SK-N-MC (cell line): ENCODE measurements at places on chromosomes 3 and 15.

GRCh38 chr3:42800251-42800650 is 4.0 kb downstream of the HIGD1A start:
- DNase-seq: no peak

DNA sequence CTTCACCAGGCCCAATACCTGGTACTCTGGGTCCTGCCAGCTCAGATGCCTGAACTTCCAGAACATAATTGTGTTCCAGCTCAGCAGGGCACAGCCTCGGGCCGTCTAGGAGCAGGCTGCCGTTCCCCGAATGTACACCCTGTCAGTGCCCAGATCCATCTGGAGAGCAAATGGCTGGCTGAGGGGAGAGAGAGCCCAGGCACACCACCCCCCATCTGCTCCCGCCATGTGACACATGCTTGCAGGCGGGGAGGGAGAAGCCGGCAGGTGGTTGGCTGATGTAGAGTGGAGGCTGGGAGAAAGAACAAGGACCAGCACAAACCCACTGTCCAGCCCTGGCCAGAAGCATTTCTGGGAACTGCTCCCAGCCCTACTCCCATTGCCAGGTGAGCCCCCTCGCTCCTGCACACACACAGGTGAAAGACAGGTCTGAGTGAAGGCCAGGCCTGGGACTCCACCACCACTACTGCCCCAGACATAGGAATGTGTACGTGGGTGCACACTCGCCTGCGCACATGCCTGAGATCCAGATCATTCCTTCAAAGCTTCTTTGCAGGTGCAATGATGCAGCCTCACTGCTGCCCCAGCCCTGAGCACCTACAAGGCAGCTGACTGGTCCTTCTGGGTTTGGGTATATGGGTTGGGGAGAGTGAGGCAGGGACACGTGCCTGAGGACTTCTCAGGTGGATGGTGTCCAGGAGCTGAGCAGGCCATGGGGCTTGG is 53.5 kb downstream of the SEMA5B start:
- no peak for DNase-seq

DNA sequence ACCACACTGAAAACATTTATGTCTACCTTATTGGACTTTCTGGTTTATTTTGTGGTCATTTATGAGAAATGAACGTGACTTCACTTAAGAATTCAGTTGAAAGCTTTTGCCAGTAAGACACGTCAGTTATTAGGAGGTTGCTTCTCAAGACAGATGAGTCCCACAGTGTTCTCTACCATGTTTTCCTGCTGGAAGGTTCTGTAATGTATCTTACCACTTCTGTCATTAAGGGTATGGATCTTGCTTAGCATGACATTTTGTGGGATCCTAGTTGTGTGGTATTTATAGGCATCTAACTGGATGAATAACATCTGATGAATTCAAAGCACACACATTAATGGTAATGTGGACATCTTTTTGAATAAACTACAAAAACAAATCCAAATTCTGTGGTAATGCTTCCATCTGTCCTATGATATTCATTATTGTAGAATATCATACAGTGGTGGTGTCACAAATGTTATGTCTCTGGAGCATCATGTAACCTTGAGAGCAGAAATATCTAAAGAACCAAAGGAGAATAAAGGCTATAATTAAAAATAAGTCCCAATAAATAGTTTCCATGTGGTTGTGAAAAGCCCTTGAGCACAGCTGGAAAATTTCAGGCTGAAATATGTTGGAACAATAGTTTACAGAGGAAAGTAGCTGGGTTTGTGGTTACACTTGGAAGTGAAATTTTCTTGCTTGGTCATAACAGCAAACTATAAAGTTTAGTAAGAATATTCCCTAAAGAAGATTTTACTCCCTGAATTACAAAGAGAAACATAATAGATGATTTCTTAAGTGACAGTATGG is 61.5 kb downstream of the C3orf38 start:
- no peak for DNase-seq

DNA sequence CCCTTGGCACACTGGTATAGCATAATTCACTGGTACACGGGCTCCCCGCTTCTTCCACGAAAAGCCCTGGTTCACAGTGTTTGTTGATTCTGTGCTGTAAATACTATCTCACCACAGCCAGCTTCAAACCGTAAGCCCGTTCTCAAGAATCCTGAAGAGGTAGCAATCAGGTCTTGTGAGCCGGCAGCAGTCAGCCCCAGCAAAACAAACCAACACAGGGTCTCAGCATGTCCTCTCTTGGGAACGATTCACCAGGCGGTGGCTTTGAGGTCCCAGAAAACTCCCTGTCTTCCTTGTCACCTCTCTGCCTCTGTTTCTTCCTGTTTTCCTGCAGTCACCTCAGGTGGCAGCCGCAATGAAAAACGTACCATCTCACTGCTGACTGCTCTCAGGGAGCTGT is 19.1 kb upstream of the FAM3D start:
- no peak for DNase-seq

DNA sequence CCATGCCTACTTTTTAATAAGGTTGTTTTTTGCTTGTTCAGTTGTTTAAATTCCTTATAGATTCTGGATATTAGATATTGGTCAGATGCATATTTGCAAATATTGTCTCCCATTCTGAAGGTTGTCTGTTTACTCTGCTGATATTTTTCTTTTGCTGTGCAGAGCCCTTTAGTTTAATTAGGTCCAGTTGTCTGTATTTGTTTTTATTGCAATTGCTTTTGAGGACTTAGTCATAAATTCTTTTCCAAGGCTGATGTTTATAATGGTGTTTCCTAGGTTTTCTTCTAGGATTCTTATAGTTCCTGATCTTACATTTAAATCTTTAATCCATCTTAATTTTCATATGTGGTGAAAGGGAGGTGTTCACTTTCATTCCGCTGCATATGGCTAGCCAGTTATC is 77.4 kb downstream of the PTPRG start:
- DNase-seq: no peak

DNA sequence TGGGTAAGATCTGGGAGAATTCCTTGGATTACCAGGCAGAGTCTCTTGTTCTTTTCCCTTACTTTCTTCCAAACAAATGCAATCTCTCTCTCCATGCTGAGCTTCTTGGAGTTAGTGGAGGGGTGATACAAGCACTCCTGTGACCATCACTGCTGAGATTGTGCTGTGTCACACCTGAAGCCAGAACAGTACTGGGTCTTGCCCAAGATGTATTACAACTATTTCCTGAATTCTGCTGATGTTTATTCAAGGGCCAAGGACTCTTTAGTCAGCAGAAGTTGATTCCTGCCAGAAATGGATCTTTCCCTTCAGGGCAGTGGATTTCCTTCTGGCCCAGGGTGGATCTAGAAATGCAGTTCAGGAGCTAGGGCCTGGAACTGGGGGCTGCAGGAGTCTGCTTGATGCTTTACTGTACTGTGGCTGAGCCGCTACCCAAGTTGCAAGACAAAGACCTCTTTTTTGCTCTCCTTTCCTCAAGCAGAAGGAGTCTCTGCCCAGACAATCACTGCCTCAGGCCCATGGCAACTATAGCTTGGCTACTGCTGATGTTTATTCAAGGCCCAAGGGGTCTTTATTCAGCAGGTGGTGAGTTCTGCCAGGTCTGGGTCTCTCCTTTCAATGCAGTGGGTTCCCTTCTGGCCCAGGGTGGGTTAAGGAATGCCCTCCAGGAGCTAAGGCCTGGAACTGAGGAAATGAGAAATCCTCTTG is 98.8 kb downstream of the SH3GL3 start:
- DNase-seq: no peak

DNA sequence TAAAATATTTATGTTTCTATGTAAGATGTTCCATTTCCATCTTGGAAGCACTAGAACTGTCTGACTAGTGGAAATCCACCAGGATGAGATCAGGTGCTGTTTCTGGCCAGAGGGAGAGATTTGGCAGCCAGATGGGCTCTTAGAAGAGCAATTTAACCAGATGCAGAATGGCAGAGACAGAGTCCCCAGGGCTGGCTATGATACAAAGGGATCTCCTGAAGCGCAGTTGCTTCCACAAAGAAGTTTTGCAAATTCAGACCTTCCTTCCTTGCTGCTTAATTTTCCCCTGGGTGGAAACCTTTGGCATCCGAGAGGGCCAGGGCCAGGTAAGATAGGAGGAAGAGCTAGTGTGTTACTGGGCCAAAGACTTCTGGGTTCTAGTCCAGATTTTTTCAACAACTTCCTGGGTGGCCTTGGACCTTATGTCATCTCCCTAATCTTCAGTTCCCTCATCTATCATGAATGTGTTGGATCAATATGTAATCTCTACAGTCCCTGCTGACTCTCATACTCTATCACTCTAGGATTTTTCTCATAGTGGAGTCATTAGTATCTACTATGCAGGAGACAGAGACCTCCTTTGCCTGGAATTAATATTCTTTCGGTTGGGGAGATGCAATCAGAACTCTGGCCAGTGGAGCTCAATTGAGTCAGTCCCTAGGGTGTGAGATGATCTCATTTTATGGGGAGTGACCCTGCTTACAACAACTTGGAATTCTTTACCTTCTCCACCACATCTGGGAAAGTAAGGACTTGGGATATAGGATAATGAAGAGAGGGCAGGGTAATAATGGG is 41.1 kb upstream of the NDUFB4 start:
- DNase-seq: no peak

- DNase-seq: no peak
These were observed 40.8 kb downstream of the NDUFB4 start for GRCh38 chr3:120636795-120637401.

GRCh38 chr15:68734352-68734751 is 86.3 kb downstream of the ANP32A start:
- DNase-seq: no peak

- no peak for DNase-seq
These were observed 701 bp downstream of the EIF5A2 start for GRCh38 chr3:170907637-170908234.

- DNase-seq: no peak
These were observed 74.2 kb downstream of the ARRDC4 start for GRCh38 chr15:98034731-98035130.

DNA sequence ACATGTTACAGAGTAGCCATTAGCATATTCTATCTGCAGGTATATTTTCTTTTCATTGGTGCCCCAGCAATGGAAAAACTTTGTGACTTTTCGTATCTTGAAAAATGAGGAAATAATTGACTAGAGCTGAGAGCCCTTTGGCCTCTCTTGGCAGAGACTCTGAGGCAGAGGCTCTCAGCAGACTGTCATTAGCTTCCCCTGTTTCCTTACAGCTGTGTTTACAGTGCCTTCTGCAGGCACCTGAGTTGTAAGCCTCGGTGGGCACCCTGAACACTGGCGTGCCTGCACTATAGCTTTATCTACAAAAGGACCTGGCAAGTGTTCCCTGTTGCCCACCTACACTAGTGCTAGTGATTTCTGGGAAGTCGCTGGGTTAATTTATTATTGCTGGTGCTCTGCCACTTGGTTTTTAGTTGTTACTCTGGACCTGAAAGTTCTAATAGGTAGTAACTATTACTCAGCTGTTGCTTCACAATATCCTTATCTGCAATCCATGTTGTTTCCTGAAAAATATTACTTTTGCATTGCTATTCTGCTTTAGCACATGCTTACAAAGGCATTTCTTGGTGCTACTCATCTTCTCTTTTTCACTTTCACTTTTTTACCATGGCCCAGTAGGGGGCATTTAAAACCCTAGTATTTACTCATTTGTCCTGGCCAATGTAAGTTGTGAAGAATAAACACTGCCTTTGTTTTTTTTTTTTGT is 7.8 kb upstream of the GPR171 start:
- DNase-seq: no peak

- no peak for DNase-seq
These were observed 554 bp downstream of the CHST13 start for GRCh38 chr3:126524429-126524988.

- no peak for DNase-seq
These were observed 17.4 kb downstream of the FYCO1 start for GRCh38 chr3:45978006-45978761.

DNA sequence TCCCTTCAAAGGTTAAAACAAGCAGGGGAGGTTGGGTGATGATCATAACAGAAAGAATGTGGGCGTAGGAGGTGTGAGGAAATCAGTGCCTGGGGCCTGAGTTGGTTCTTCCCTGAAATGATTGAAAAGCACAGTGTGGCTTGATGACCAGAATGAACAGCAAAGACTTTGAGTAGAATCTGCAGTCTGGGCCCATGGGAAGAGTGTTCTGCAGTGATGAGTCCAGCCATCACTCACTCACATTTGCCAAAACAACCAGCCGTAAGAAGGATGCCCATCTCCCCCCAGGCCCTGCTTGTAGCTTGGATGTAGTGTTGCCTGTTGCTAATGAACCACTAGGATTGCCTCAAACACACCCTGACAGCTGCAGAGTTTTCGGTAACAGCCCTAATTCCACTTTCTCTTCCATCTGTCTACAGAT is 67.9 kb downstream of the VGLL3 start:
- DNase-seq: no peak

DNA sequence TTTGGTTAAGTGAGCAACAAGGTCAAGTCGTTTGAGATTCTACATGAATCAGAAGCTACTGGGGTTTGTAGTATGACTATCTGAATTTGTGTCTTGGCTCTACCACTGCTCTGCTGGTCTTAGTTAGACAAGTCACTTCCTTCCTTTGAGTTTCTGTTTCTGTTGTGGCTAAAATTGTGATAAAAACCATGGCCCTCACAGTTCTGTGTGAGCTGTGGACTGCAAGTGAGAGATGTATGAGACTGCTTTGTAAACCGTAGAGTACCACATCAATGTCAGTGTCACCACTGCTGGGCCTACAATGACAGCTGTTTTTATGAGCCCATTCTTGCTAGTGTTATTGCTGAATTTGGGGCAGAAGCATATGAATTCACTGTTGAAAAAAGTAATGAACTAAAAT is 32.7 kb downstream of the RARB start:
- DNase-seq: no peak

DNA sequence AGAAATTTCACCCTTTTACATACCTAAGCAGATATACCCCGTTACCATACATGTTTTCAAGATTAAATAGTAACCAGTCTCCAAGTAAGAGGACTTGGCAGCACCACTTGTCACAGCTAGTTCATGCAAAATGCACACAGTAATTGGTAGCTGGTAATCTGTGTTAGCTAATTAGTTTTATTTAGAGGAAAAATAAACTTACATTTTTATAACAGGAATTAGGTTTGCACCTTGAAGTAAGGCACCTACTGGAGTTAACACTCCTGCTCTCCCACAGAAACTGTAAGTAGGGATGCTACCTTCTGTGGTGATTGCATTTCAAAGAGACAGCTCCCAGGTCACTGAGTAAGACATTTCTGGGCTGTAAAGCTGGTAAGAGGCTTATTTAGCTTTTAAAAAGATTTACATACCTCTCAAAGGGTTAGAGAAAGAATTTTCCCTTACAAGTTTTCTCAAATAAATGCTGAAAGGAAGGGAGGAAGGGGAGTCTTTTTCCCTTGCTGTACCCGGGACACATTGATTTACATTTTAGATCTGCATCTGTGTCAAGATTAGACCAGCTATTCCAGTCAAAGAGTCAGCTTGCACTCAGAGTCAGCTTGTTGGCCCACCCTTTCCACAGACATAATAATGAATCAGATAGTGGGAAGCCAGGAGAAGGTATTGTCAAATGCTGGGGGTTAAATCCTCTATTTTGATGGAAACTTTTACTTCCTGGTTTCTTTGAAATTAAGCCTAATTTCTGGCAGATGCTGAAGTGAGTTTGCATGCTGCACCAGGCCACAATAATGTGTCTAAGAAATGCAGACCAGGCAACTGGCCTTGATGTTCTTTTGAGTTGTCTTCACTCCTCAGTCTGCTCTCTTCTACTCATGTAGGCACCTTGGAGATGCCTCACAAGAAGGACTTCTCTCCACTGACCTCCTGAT is 77.6 kb upstream of the CHD2 start:
- no peak for DNase-seq

GRCh38 chr15:75063338-75063737 is 39.9 kb downstream of the PPCDC start:
- DNase-seq: no peak
